ENCODE measurements at places on chromosomes 6 and 20.

- DNase-seq, result no peak
These were observed 312.1 kb upstream of the DEFB112 start for GRCh38 chr6:50361641-50362331.

DNA sequence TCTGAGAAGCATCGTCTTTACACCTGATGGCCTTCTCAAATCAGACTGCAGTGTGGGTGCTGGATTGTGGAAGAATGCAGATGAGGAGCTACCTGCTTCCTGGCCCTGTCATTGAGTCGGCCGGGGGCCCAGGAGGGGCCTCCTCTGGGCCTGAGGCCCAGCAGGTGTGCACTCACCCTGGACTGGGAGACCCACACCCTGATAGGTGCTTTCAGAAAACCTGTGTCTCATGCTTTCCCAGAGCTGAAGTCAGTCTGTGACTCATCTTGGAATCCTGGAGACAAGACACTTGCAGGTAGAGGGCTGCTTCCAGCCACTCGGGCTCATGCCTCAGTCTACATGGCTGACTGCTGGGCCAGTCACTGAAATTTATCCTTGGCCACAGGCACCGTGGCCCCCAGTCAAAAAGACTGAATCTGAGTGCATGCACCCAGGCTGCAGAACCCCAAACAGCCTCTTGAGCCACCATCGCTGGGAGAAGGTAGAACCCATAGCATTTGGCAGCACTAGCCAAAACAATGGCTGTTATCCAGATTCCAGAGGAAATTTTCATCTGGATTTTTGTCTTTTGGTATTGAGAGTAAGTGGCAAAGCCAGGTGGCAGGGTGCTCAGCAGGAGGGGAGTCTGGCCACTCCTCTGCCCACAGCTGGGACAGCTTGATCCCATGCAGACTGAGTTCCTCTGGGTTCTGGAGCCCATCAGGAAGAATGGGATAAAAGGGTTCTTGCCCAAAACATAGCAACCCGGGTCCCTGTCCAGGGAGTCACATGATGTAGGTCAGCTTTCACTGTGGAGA, 182.0 kb upstream of the CST7 start:
- no peak for DNase-seq

- DNase-seq, result peak; percentile 84
These were observed 2.3 kb downstream of the TUBB start for GRCh38 chr6:30722280-30723112.

DNA sequence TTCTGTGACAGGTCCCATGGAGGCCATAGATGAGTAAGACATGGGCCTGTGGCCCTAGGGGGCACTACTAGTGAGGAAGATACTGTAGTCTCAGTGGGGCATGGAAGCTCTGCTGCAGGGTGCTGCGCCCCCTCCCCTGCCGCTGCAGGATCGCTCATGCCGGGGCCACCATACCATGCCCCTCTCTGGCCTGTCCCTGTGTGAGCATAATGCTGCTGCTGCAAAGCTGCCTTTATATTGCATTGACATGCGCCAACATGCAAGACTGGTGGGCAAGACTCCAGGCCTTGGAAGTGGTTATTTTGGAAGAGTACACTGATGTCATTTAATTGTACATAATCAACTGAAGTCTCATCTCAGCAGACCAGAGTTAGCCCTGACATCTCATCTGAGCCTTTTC, 60.0 kb downstream of the TOX2 start:
- DNase-seq, result no peak

DNA sequence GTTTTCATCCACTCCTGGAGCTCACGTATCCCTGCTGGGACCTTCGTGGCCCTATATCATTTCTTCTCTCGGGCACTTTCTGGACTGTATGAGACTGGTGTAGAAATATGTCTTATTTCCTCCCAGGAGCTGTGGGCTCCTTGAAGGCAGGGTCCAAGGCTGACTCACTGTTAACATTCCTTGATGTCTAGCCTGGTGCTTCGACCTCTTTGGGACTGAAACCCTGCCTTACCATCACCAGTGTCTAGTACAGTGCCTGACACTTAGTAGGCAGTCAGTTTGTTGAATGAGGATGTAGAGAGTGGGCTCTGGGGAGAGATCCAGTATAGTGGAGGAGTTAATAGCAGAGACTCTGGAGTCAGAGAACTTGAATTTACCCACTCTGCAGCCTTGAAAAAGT, 23.6 kb downstream of the POFUT1 start:
- DNase-seq, result no peak

DNA sequence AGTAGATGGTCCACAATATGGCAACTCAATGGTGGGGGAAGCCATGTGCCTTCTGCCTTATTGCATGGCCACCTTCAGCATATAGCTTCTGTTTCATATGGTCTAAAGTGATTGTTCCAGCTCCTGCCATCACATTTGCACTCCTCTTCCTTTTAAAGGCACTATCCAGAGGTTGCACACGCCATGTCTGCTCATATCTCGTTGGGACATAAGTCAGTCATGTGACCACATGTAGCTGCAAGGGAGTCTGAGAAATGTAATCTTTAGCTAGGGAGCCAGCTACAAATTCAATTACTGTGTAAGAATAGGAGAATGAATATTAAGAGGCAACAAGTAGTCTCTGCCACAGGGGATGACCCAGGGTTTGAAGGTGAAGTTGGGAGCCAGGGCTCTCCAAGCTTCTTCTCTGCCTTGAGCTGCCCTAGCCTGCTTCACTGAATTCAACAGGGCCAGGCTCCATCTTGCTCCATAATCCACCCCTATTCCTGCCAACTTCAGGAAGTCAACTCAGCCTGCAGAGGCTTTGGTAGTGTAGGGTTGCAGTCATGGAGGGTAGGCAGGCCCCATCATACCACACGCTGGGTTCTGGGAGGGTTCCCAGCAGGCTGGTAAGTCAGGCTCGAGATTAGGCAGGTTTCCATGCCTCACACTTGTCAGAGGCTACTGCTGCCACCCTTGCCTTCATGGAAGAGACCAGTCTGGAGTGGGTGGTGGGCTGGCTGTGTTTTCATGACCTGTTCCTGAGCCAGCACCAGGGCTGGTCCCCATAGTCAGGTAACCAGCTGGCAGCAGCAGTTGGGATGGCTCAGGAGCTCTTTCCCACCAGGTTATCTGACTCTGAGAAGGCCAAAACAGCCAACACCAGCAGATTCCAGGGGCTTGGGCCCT, 56.7 kb upstream of the SAYSD1 start:
- no peak for DNase-seq

GRCh38 chr6:4687989-4688947, 87.9 kb upstream of the CDYL start:
- DNase-seq, result no peak

DNA sequence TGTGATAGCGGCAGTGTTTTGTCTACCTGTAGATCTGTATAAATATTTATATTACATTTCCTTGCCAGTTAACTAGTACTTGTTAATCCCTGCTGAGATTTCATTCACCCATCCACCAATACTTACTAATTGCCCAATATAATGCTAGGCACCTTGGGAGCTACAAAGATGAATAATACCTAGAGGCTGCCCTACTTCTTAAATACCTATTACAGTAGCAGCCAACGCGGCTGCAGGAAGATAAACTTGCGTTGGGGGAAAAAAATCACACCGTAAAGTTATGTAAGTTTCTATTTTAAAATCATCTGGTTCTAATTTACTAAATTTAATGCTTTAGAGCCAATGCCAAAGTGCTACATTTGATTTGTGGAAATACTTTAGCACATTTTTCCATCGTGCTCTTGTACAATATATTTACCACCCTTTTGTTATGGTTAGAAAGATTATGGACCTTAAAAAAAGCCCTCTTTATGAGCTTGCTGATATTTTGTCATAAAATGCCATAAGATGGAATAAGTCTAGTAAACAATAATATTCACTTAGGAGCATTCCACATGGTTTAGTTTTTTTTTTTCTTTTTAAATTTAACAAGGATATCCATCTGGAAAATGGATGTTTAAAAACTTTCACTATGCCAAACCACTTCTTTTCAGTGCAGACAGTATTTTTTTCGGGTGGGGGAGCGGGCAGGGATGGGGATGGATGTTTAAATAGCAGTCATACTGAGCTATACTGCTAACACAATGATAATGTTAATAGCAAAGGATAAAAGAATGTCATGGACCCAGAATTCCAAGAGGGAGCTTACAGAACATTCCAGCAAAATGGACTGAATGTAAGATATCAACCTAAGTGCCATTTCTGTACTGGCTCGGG, 13.2 kb upstream of the NEDD9 start:
- no peak for DNase-seq

DNA sequence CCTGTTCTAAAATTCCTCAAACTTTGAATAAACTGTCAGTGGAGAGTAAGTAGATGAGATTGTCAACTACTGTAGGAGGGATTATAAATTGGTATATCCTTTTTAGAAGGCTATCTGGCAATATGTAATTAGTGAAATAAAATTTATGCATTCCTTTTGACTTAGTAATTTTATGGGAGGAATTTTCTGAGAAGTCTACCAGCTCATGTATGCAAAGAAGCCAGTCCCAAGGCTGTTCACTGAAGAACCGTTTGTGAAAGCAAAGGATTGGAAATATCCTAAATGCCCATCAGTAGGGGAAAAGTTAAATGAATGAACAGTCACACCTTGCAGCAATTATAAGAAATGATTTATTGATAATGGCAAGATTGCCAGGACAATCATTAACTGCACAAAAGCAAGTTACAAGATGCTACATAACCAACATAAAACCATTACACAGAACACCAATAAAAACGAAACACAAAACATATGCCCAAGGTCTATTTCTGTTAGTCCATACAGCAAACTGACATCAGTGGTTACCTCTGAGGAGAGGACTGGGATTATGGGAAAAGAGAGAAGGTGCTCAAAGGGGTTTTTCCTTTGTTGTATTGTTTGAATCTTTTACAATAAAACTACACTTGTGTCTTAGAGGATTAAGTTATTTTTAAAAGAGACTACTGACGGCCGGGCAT, 4.6 kb upstream of the DSTN start:
- DNase-seq, result no peak

DNA sequence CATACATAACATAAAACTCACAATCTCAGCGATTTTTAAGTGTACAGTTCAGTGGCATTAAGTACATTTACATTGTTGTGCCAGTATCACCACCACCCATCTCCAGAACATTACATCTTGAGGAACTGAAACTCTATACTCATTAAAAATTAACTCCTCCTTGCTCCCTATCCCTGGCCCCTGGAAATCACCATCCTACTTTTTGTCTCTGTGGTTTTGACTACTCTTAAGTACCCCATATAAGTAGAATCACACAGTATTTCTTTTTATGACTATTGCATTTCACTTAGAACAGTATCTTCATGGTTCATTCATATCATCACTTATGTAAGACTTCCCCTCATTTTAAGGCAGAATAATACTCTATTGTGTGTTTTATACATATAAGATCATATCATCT, 1108.1 kb downstream of the GRIK2 start:
- no peak for DNase-seq

GRCh38 chr6:82045965-82046756, 201.4 kb downstream of the IBTK start:
- no peak for DNase-seq

GRCh38 chr6:170130771-170131241, 160.1 kb downstream of the DLL1 start:
- DNase-seq, result no peak

DNA sequence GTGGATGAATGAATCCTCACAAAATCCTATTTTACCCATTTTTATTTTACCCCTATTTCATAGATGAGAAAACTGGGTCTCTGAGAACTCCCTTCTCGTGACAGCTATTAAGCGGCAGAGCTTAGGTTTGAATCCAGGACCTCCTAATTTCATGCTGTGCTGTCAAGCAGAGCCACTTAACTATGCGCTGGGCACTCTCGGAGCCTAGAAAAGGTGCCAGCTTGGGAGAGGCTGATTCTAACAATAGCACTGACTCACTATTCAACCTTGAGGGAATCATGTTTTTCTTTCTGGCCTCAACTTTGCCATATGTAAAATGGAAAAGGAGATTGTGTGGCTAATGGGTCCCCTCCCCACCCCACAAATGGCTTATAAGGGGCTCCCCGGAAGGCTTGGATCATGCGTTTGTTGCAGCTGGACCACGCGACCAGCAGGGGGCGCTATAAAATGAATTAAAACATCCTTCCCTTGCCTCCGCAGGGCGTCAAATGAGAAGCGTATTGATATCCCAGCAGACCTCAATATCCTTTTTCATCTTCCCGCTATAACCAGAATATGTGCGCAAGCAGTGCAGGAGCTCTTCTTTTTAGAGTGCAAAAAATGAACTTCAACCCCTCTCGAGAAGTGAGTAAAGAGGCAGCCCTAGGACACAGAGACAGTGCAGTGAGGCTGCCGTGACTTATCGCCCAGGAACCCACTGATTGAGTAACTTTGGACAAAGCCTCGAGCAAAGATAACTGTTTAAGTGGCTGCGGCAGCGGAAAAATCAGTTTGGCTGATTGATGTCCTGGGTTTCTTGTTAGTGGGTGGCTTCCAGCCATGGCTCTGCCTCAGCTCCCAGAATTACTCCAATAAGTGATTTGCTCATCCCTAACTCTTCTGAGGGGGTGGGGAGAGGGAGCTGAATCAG, 12.8 kb upstream of the PDYN start:
- peak; percentile 50 for DNase-seq

GRCh38 chr6:37282371-37282770, 24.4 kb upstream of the TMEM217 start:
- DNase-seq, result no peak

- no peak for DNase-seq
These were observed 149.5 kb downstream of the DOK5 start for GRCh38 chr20:54624706-54625390.

Measured in GM12865 (cell line).